ENCODE measurements at places on chromosomes 12 and 14. TPM values are rescaled to one million over a fixed set of nuclear protein-coding genes. Genes with fewer than 3 reads are reported as not detected.

DNA sequence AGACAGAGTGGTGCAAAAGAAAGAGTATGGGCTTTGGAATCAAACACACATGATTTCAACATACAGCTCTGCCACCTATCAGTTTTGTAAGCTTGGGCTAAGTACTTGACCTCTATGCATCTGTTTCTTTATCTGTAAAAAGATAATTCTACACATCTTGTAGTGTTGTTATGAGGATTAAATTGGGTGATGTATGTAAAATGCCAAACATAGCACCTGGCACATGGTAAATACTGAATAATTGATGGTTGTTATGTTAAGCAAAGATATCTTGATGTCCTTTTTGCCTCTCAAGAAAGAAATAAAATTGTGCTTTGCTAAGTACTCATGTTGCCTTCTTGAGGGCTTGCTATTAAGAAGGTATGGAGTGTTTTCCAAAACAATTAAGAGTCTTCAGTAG lies 2.3 kb upstream of the CSRP2 start:
- H3K4me1 ChIP-seq: no peaks in the 10 kb centered on the region
- H3K36me3 ChIP-seq: no peaks in the 10 kb centered on the region
- no peak overlapping the region for H3K4me3 ChIP-seq
- H3K27me3 ChIP-seq: no peaks in the 10 kb centered on the region
- no peak for DNase-seq

DNA sequence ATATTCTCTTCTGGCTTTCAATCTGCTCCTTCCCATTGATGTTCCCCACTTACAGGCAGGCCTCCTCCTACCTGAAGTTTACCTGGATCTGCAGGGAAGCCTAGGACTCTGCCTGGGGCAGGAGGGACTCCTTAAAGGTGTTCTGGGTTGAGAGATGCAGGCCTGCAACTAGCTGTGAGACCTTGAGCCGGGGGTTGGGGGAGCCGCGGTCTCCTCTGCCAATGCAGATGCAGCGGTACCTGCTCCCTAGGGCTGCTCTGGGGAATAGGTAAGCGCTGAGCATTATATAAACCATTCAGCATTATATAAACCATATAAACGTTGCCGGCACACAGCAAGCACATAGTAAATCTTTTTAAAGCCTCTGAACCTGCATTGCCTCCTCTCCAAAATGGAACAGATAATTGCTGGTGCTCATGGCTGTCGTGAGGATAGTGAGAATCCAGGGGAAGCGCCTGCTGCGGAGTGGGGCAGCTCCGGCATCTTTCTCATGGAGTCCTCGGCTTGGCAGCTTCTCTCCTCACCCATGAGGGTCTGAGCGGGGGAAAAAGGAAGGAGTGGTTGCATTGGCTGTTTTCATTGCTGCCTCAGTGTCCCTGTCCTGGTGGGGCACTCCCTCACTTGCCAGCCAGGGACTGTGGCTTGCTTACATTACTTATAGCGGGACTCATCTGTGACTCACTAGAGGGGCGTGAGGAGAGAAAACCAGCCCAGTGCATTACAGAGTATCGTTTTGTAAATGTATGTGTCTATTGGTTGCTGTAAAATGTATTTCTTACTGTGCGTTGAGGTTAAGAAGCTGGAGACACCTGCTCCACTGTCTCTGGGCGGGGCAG lies 12.5 kb upstream of the KRT80 start:
- no peaks in the 10 kb centered on the region for H3K4me1 ChIP-seq
- DNase-seq: peak; percentile 29
- H3K4me3 ChIP-seq: no peak overlapping the region
- H3K36me3 ChIP-seq: no peaks in the 10 kb centered on the region

DNA sequence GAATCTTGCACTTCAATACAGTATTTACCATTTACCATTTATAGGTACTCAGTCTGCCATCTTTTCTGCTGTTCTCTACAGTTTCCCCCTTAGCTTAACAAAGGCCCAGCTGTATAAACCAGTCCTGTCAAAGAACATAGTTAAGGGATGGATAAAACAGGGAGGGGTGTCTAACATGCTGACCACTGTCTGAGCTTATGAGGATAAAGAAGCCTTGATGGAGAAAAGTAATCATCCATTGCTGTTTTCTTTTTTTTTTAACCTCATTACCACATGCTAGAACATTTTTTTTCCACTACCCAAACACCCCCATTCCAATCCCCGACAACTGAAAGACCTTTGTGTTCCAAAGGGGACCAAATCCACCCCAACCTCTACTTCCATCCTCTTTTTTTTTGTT lies 39.9 kb downstream of the SOX5 start:
- H3K36me3 ChIP-seq: no peaks in the 10 kb centered on the region
- DNase-seq: no peak
- no peak overlapping the region for H3K4me3 ChIP-seq

DNA sequence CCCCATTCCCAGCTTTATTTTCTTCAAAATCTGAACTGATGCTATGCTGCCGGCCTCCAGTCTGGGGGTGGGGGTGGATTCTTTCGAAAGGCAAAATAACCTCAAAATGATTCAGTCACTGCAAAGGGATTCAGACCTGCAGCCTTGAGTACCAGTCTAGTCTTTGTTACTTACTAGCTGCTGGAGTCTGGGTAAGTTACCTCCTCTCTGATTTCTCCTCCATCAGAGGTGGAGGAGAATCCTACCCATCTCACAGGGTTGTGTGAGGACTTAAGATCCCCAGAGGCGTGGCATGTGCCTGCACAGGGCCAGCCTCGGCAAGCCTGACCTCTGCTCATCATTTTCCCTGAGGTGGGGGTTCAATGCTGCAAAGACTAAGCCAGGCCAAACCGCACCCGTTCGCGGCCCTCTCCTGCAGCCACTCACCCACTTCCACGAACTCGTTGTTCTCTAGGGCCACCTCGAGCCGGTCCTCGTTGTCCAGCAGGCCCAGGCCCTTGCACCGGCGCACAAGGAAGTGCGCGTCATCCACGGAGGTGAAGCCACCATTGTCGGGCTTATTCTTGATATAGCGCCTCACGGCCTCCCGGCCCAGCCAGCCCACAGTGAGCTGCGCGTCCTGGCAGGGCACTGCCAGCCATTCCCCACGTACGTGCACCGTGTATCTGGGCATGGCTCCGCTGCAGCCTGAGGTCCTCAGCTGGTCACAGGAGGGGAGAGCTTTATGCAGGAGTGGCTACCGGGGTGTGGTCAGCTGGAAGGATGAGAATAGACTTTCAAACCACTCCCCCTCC lies 709 bp downstream of the HAL start:
- H3K4me1 ChIP-seq: no peaks in the 10 kb centered on the region
- no peaks in the 10 kb centered on the region for H3K36me3 ChIP-seq
- no peak overlapping the region for H3K4me3 ChIP-seq
- H3K27ac ChIP-seq: no peak overlapping the region

- H3K4me3 ChIP-seq: no peak overlapping the region
- no peaks in the 10 kb centered on the region for H3K36me3 ChIP-seq
- no peaks in the 10 kb centered on the region for H3K4me1 ChIP-seq
- no peak for DNase-seq
- no peaks in the 10 kb centered on the region for H3K27me3 ChIP-seq
Observed at GRCh38 chr14:46245276-46245675, 406.3 kb downstream of the RPL10L start.

GRCh38 chr12:31650918-31651317 lies 8.6 kb upstream of the ETFBKMT start:
- DNase-seq: no peak
- H3K27ac ChIP-seq: no peak overlapping the region
- H3K4me3 ChIP-seq: no peak overlapping the region
- H3K36me3 ChIP-seq: no peaks in the 10 kb centered on the region
- no peaks in the 10 kb centered on the region for H3K4me1 ChIP-seq

- no peaks in the 10 kb centered on the region for H3K36me3 ChIP-seq
- DNase-seq: peak; percentile 69
- H3K27me3 ChIP-seq: no peaks in the 10 kb centered on the region
- no peak overlapping the region for H3K27ac ChIP-seq
- no peaks in the 10 kb centered on the region for H3K4me1 ChIP-seq
- H3K4me3 ChIP-seq: no peak overlapping the region
Observed at GRCh38 chr12:131087302-131087818, 133.7 kb downstream of the ADGRD1 start.

GRCh38 chr14:92680781-92681650 lies 67.4 kb downstream of the LGMN start:
- H3K4me3 ChIP-seq: no peak overlapping the region
- H3K27me3 ChIP-seq: no peaks in the 10 kb centered on the region
- peaks cover 6% of the 10 kb centered on the region for H3K36me3 ChIP-seq
- no peaks in the 10 kb centered on the region for H3K4me1 ChIP-seq

- H3K4me3 ChIP-seq: no peak overlapping the region
- no peaks in the 10 kb centered on the region for H3K27me3 ChIP-seq
- no peak for DNase-seq
- H3K36me3 ChIP-seq: no peaks in the 10 kb centered on the region
Observed at GRCh38 chr14:24064856-24065255, 6.5 kb upstream of the CPNE6 start.

RILPL2 gene
- total RNA-seq: 13.7 TPM

All from aorta (tissue), 5 donors.